ENCODE measurements at places on chromosomes 13 and 19.

DNA sequence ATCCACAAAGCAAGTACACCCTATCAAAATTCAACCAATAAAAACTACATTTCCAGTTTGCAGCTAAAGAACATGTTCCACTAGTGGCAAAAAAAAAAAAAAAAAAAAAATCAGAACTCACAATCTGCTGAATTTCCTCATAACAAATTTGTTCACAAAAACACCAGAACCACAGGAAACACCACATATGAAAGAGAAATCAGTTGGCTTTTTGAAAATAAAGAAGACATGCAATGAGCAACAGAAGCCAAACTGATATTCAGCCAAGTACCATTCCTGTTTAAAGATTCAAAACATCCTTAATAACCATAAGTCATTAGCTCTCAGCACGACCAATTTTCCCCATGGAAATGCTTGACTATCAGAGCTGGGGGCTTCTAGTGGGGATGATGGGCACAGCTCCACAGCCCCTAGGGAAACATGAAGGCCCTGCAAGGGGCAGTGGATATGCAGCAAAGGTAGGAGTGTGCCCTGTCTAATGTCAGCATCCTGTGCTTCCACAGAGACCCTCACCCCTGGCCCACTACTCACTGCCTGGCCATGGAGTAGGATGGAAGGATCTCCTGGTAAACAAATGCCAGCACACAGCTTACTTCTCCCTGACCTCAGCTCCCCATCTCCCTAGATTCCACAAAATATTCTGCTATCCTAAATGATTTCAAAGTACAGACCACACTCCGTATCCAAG, 74.0 kb upstream of the DOCK9 start:
- DNase-seq = no peak

- no peak for DNase-seq
These were observed 258.5 kb downstream of the DLEU7 start for GRCh38 chr13:50584856-50585580.

- no peak for DNase-seq
These were observed 43.3 kb downstream of the INSR start for GRCh38 chr19:7250951-7251350.

- DNase-seq = no peak
These were observed 36.1 kb upstream of the PCDH8 start for GRCh38 chr13:52884429-52885010.

DNA sequence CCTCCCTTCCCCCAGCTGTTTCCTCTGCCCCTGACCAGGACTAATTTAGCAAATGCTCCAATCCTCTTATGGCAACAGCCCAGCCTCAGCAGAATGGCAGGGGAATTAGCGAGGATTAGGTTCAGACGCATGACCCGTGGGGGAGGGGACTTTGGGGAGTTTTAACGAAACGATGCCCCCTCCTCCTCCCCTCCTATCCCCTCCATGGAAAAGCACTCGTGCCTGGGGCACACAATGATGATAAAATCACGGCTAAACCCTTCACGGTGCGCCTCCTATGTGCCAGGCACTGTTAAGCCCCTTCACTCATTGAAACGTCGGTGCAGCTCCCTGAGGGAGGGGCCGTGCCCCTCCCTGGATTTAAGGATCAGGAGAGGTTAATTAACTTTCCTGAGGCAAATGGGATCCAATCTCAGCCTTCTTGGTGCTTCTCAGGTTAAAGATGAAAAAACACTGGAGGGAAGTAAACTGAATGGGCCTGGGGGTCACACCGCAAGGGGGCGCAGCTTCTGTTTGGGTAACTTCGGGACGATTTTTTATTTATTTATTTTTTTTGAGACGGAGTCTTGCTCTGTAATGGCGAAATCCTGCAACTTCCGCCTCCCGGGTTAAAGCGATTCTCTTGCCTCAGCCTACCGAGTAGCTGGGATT, 10.1 kb upstream of the TPRX2 start:
- no peak for DNase-seq

DNA sequence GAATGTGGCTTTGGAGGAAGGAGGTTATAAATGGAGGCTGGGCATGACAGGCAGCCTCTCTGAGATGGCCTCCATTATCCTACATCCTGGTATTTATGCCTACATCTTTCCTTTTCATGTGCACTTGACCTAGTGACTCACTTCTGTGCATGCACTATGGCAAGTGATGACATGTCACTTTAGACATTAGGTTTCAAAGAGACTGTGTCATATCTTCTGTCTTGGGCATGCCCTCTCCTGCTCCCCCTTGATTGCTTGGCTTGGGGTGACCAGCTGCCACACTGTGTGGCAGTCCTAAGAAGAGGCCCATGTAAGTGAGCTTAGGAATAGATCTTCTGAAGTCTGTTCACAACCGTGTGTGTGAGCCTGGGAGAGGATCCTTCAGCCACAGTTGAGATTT, 472.8 kb downstream of the FGF9 start:
- no peak for DNase-seq

GRCh38 chr13:21420706-21421105, 38.4 kb downstream of the ZDHHC20 start:
- no peak for DNase-seq

DNA sequence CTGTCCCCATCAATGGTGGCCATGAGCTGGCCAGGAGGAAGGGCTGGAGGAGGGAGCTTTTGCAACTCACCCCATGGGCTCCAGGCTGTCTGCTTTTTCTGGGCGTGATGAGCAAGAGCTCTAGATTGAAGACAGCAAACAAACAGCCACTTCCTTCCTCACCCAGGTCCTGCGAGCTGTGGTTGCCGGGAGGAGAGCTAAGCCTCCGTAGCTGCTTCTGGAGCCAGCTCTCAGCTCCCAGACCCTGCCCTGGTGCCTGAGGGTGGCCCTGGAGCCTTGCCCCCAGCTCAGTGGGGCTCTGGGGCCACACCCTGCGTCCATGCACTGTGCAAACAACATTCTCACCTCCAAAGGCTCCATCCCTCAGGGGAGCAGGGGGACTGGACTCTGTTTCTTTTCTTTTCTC, 6.2 kb downstream of the MYO1F start:
- DNase-seq = no peak

DNA sequence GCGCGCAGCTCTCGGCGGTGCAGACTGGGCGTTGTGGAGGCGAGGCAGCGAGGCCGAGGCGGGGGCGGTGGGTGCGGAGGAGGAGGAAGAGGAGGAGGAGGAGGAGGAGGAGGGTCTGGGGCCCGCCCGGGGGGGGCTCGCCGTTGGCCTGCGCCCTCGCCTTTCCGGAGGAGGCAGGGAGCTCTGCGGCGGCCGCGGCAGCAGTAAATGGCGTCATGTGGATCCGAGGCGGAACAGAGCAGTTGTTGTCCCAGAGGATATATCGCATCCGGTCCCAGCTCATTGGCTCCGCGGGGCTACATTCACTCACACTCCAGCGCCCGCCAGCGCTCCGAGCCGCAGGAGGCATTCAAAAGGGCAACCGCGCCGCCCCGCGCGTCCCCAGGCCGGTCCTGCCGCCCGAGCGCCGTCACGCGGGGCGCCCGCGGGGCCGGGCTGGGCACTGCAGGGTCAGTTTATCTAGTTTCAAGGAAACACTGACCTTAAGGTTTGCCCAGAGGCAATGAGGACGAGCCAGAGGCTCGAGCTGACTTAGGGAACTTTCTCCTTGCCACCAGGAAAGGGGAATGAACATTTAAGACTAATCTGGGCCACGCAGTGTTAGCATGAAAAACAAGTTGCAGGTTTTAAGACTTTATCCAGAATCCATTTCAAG, at the start of gene SPRY2:
TSS of gene SPRY2 (minus strand) at position 26 of the 655 bp plus-strand sequence. CDS start 3,421 bp downstream, outside the sequence.
- peak; percentile 94 for DNase-seq

DNA sequence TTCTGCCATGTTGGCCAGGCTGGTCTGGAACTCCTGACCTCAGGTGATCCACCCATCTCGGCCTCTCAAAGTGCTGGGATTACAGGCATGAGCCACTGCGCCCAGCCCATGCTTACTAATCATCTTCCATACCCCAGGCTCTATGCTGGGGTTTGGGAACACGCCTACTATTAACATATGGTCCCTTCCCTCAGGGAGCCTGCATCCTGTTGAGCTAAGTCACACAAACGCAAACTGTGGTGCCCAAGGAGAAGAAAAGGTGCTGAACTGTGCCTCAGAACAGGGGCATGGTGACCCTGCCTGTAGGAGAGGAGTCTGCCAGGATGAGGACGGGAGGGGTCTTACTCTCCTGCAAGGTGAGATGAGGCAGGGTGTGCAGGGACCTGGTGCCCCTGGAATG, 5.6 kb downstream of the MICOS13 start:
- DNase-seq = no peak
